GM06990 (cell line): ENCODE measurements at places on chromosomes 2 and 18.

GRCh38 chr2:210553373-210553772, 3.0 kb upstream of the CPS1 start:
- no peak for DNase-seq

- DNase-seq: no peak
Measured at GRCh38 chr2:7348761-7349160, 431.5 kb downstream of the RNF144A start.

DNA sequence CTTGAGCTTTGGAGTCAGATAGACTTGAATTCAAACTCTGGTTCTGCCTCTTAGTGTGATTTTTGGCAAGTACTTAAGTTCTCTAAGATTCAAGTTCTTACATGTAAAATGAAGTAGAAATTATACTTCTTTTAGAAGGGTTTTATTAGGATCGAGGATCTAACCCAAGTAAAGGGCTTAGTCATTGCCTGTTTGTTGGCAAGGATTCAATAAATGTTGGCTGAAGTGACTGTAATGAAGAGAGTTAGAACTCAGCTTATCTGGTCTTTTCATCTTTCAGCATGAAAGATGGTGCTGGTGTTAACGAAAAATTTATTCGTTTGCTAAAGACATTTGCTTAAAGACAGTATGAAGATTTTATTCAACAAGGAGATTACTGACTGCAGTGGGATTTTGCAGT, 315.9 kb upstream of the THUMPD2 start:
- DNase-seq: no peak

DNA sequence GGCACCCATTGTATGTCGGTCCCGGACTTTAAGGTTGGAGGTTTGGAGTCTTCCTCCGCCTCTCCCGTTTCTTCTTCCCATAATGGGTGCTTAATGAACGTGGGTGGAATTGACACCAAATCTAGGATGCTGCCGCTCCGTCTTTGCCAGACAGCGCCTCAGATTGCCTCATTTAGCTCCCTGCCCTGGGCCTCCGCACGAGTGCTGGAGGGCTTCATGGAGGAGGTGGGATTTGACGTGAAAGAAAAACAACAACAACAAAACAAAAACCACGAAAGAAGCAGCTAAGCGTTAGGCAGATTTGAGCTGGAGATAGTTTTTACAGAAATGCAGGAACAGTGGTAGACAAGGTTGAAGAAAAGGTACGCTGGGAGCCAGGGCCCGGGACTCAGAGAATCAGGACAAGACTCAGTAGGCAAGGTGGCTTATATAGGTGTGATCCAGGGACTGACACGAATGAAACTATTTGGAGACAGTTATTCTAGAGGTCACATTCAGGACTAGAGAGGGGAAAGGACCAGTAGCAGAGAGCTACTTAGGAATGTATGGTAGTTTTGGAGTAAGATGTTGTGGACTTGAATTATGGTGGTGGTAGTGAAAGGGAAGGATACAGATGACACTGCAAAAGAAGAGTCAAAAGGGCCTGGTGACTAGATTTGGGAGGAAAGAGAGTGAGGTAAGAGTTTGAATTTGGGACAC, 605 bp downstream of the ZNF2 start:
- DNase-seq: no peak

GRCh38 chr2:239594772-239595608, 194.2 kb upstream of the HDAC4 start:
- DNase-seq: no peak

DNA sequence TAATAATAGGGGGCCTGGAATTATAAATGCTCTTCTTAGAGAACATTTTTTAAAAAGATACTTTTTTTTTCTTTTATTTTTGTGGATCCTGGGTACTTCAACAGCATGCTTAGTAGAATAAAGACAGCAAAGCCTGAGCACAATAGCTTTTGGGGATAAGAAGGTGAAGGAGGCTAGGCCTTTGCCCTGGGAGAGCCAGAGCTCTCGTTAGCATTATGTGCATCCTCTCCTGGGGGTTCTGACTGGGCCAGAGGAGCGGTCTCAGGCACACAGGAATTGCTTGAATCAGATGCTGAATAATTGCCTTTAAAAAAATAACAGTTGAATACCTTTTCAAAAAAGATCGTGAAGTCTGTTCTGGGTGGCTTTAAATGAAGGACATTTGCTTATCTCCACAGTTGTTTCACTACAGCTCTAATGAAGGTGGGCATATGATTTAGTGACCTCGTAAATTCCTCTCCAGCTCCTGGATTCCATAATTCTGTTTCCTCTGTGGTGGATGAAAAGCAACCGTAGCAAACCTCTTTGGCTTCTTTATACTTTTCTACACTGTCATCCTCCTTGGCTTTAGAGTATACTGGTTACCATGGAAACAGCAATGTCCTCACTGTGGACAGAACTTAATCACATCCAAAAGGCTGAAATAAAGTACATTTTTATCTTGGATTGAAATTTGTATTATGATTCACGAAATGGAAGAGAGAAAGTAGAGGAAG, 133.8 kb downstream of the MAIP1 start:
- no peak for DNase-seq

DNA sequence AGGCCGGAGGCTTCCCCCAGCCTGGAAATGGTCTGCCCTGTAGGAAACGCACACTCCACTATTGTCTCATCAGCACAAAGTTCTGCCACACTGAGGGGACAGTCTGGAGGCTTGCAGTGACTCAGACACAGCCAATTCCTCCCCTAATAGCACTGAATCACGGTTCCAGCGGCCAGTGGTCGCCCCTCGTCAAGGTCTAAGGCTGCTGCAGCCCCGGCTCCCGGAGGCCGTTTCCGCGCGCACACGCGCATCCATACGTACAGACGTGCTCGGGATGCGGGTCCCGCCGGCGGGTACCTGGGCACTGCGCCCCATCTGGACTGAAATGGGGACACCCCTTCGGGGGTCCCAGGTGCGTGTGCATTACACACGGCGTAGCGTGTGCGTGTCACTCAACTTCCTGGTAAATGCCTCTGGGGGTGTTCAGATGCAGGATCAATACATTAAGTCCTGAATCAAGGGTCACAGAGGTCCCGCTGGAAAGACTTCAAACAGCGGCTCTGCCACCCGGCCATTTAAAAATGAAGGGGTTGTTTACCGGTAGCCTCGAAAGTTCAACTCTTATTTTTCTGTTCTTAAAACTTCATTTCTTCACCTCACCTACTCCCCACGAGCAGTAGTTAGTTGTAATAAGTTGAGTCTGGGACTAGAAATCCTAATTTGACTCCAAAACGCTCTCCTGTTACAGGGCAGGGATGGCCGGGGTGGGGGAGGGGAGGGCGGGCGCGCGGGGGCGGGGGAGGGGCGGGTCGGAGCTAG, 572 bp upstream of the ZNF516 start:
- DNase-seq: peak; percentile 74

DNA sequence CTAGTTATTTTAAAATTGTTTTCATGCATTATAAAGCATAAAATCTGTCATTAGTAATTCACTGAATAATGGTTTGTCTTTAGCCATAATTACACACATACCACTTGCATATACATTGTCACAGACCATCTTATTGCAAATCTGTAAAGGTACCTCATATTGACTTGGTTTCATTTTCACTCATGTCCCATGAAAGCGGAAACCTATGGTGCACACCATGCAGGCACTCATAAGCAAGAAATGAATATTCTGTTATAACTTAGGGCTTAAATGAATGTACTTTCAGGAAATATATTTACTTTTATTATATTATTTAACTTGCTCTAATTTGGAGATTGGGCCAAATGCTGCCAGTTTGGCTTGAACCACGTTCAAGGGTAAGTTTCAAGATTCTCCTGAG, 29.2 kb upstream of the STK17B start:
- DNase-seq: peak; percentile 55

GRCh38 chr2:138182937-138183312, 218.7 kb downstream of the HNMT start:
- DNase-seq: no peak

DNA sequence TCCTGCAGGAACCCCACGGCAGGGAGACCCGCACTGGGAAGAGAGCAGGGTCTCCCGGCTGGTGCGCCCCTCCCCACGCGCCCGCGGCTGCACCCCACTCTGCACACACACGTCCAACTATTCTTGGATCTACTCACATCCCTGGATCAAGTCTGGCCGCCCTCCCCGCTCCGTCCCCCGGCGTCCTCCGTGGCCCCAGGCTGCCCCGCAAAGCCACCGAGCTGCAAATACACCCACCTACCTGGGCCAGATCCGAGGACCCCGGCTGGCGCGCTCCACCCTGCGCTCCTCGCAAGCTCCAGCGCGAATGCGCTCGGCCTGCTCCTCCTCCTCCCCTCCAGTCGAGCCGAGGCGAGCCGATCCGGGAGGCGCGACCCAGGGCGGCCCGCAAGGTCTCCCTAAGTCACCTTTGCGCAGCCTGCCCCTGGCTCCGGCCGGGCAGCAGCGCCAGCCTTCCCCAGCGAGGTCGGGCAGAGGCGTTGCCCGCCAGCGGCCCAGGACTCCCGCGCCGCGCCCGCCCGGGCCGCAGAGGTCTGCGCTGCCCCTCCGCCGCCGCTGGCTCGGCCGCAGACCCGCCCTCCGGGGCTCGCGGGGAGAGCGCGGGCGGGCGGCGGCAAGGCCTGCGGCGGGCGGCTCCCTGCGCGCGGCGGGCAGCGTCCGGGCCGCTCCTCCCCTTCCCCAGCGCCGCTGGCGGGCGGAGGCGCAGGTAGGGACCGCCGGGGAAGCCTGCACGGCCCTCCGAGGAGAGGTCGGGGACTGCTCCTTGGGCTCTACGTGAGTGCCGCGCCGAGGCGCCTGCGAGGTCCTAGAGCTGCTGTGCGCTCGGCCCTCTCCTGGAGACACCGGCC, 126.0 kb downstream of the OSBPL1A start:
- DNase-seq: peak; percentile 29
